ENCODE measurements at places on chromosomes 6 and 20.

DNA sequence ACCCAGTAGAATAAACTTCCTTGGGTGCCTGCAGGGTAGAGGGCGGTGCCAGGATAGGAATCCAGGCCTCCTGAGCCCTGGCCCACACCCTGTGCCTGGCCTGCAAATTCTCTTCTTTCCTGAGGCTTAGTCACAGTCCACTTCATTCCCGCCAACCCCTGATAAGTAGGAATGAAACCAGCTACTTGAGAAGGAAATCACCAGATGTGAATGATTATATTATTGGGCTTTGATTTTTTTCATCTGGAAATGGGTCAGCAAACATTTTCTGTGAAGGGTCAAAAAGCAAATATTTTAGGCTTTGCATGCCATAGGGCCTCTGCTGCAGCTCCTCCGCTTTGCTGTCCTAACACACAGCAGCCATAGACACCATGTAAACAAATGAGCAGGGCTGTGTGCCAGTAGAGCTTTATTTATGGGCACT lies 50.2 kb downstream of the STK35 start:
- DNase-seq: no peak

DNA sequence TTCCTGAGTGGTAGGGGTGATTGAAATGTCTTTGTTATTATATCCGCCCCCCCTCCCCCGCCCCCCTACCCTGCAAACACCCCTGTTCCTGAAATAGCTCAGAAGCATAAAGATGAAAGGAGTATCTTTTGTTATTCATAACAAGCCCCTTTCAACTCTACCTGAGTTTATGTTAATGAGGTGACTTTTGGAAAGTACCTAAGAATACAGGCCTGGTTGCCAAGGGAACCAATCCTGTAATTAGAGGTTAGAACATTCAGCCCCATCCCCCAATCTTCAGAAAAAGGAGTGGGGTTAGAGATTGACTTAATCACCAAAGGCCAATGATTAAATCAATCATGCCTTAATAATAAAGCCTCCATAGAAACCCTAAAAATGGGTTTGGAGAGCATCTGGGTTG lies 979.2 kb upstream of the GJE1 start:
- no peak for DNase-seq

- DNase-seq: no peak
Measured at GRCh38 chr20:7159903-7160302, 392.4 kb downstream of the BMP2 start.

DNA sequence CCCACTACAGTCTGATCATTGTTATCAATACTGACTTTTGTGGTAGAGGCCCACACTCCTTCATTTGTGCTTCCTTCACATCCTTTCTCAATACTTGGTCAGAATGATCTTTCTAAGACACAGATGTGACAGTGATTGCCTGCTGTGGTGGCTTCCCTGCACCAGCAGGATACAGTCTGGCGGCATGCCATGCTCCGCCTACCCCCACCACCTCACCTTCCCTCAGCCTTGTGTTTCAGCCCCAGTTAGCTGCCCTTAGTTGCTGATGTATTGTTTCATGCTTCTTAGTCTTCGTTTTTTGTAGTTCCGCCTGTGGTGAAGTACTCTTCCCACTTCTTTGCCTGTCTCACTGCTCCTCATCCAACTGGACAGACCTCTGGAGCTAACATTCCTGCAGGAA lies 10.9 kb downstream of the LRRC1 start:
- DNase-seq: no peak

DNA sequence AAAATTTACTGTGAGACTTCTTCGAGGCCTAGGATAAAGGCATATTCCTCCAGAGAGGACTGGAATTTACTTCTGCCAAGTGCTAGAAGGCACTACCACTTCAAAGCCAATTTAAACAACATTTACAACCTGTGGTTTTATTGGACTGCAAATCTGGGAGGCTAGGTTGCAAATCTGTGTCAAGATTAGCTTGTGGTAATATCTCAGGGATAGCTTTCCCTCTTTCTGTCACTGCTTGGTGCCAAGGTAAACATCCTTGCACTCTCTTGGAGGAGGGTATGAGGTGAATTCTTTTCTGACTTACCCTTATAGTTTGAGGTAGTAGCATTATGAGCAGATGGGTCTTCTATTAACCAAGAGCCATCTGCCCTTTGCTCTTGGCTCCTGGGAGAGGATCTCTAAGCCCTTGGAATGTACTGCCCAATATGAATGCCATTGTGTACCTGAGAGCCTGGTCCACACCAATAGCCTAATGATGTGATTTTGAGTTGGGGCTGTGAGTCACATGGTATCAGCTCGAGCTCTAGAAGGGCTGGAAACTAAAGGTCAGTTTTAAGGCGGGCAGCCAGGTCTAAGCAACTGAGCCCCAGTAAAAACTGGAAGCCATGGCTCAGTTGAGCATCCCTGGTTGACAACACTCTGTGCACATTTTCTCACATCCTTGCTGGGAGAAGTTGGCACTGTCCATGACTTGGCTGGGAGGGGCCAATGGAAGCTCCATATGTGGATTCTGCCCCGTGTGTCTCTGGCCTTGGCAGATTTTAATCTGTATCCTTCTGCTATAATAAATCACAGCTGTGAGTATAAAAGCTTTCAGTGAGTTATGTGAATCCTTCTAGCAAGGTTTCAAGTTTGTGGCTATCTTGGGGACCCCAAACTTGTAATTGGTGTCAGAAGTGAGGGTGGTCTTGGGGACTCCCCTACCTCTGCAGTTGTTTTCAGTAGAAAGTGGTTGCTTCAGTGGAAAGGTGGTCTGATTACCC lies 188.1 kb downstream of the UBE3D start:
- DNase-seq: no peak

- no peak for DNase-seq
Measured at GRCh38 chr20:38004416-38004815, 28.8 kb downstream of the TTI1 start.

GRCh38 chr6:143023695-143024094 lies 37.0 kb upstream of the AIG1 start:
- no peak for DNase-seq

DNA sequence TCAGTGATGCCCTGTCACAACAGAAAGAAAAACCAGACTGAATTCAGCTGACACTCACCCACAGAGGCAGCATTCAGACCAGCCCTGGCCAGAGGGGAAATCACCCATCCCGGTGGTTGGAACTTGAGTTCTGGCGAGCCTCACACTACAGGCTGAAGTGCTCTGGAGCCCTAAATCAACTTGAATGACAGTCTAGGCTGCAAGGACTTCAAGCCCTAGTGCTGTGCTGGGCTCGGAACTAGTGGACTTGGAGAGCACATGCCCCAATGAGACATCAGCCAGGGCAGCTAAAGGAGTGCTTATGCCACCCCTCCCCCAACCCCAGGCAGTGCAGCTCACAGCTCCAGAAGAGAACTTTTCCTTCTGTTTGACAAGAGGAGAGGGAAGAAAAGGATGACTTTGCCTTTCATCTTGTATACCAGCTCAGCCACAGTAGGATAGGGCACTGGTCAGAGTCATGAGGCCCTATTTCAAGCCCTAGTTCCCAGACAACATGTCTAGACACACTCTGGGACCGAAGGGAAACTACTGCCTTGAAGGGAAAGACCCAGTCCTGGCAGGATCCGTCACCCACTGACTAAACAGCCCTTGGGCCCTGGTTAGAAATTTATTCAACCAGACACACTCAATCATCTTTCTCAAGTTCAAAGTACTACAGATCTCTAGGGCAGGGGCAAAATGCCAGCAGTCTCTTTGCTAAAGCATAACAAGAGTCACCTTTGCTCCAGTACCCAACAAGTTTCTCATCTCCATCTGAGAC lies 43.2 kb upstream of the PNRC1 start:
- DNase-seq: no peak

DNA sequence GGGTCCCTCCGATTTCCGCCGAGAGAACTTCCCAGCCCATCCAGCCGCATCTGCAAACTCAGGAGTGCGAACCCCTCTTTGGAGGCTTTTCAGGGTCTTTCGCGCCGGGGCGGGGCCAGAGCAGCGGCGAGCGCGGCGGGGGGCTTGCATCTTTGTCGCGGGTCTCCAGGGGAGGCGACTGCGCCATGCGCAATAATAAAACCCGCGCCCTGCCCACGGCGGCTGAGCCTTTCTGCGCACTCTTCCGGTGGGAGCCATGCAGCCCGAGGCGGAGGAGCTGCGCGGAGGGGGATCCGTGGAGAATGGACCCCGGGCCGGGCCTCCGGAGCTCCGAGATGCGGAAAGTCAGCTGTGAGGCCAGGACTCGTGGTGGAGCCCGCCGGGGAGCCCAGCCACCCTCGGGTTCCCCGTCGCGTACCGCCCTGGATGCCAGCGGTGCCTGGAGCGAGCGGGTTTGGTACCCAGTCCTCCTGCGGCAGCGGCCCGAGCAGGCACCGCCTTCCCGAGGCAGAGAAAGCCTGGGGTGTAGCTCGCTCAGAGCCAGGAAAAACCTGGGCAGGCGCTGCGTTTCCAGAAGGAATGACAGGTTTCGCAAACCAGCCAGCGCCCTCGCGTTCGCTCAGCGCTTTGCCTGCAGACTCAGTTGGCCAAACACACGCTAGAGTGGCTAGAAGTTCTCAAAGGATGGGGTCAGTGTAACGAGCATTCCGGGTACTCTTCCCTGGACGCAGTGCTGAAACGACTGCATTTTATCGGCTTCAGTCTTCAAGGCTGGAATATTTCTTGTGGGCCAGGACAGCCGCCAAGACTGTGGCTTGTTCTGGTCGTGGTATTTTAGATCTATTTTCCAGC lies 1.2 kb downstream of the AKAP12 start:
- DNase-seq: no peak

GRCh38 chr6:57221191-57221935 lies 744 bp downstream of the RAB23 start:
- peak; percentile 32 for DNase-seq

DNA sequence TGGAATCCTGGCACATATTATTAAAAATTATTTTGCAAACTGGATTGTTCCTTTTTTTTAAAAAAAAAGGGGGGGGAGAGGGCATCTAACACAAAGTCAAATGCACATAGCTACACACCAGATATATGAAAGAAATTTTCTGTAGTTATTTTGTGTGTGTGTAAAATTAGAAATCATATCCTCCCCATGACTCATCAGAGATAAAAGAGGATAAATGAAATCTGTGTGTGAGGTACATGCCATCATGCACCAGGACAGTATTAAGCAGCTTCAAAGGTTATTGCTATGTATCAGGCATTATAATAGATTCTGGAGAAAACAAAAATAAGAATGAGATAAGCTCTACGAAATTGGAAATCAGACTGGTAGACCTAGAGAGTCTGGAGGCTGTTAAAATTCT lies 5.2 kb downstream of the BTBD9 start:
- no peak for DNase-seq

GRCh38 chr6:9121549-9121948 lies 686.2 kb upstream of the SLC35B3 start:
- no peak for DNase-seq

DNA sequence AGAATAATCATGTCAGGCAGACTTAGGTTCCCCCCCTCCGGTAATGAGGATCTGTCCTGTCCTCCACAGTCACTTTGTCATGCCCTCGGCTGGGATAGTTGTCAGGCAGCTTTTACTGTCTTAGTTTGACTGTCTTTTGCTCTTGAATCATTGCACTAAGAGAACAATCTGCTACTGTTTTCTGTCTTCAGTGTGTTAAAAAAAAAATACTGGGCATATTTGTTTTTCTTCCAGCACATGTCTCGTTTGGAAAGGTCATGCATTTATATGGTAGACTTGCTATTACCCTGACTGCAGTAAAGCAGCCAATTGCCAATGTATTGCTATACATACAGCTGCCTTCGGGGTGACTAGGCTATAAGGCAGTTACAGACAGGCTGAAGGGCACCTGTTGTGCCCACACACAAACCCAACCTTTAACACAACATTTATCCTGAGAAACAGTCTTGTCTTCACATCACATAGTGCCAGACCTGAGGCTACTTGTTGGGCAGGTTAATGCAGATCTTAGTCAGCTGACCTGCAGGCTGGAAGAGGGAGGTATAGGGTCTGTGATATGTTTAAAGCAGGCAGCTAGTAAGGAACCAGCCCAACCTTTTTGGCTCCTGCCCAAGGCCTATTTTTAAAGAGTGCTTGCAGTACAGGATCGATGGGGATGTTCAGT lies 26.7 kb downstream of the ARFGEF3 start:
- peak; percentile 70 for DNase-seq

- DNase-seq: peak; percentile 41
Measured at GRCh38 chr6:126696921-126697693, 357.2 kb downstream of the CENPW start.

DNA sequence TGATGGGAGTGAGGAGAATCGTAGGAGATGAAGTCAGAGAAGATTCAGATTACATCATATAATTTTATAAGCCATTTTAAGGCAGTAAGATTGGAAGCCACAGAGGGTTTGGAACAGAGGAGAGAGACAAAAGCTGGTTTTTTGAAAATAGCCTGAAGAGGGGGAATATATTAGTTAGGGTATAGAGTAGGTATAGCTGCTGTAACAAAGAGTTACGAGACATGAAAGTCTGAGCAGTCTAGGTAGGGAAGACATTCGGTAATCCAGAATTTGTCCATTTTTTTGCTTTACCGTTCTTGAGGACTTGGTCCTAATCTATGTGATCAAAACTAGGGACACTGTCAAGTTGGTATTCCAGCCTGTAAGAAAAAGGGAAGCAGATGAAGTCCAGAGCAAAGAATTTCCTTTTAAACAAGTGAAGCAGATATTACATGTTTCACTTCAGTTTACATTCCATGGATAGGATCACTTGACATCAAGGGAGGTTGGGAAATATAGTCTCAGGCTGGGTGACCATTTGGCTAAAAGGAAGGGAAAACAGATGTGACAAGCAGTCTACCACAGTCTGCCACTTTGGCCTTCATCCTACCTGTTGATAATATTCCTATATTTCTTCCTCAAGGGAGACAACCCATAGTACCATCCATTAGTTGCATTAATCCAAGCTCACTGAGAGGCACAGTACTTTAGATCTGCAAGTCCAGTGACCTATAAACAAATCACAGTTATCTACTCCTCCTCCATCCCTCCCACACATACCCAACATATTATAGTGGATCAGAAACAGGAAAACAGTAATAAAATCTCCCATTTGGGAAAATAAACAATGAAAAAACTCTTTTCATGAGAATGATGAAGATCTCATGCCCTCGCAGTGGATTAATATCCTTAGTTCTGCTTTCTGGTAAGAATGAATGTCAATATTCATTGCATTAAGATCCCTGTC lies 10.2 kb downstream of the FAM135A start:
- DNase-seq: no peak

- no peak for DNase-seq
Measured at GRCh38 chr20:1327241-1327653, 1.7 kb downstream of the SDCBP2 start.

DNA sequence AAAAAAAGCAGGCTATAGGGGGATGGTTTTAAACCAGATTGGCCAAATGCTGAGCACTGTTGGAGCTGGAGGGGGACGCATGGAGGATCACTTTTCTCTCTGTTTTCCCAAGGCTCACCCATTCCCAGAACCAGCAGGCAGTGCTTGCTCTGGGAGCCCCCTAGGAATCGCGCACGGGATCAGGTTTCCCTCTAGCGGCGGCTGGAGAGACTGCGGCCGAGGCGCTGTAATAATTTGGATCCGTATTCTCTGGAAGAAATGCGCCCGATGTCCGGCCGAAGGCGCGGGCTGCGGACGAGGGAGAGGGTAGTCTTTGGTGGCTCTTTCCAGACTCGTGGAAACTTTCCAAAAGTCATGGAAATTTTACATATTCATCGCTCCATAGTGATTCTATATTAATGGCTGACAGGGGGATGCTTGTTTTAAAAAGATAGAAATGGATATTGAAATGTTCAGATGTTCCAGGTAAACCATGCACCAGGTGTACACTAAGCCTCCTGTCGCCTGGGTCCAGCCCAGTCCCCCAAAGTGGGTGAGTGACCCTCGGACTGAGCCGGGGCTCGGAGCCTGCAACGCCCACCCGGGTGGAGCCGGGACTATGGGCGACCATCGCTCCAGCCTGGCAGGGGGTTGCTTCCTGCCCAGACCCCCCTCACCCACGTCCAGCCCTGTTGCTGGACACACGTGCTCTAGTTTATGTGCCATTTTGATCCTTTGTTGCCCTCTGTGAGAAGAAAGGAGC lies 78.7 kb upstream of the PHACTR3 start:
- peak; percentile 36 for DNase-seq

All from SHP77 treated with DMSO at 0.1 percent for 48 hours (cell line).